Chondrocyte (in vitro differentiated cells): ENCODE measurements at places on chromosomes 4 and X. TPM values are rescaled to one million over a fixed set of nuclear protein-coding genes. Genes with fewer than 3 reads are reported as not detected.

GLOD5 gene
- not detected in 3 replicates for total RNA-seq

GRCh38 chrX:146189371-146189770 is 371.7 kb downstream of the SLITRK2 start:
- DNase-seq: no peak

GRCh38 chrX:53681661-53682060 is 4.9 kb downstream of the HUWE1 start:
- DNase-seq: no peak

TMPRSS11A gene
- not detected in 3 replicates for total RNA-seq

DNA sequence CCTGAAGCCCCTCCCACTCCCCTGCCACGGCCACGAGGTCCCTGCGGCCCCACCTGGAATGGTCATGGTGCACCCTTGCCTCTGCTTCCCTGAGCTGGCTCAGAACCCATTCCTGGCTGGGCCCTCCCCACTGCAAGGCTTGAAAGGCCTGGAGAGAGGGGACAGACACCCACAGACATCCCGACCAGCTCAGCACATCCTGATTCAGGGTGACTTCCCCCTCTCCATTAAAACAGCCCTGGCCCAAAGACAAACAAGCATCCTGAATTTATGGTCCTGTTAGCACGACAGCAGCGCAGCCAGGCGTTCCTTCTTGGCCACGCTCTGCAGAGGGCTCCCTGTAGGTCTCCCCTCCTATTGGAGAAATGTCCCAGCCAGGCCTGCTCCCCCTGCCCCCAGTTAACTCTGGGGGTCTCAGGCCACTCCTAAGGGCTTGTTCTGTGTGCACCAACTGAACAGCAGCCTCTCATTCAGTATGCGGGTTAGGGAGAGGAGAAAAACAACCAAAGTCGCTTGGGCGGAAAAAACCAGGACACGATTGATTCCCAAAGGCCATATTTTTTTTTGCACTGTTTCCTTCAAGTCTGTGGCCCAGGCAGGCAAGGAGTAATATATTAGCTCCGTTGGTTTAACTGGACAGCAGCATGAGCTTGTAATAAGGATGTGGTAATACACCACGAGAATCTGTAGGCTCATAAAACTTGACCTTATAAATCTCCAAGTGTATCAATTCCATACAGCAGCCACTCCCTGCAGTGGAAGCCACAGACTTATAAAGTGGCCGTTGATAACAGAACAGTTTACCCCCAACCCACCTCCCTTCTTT is 106.7 kb upstream of the MSX1 start:
- no peak for DNase-seq

DNA sequence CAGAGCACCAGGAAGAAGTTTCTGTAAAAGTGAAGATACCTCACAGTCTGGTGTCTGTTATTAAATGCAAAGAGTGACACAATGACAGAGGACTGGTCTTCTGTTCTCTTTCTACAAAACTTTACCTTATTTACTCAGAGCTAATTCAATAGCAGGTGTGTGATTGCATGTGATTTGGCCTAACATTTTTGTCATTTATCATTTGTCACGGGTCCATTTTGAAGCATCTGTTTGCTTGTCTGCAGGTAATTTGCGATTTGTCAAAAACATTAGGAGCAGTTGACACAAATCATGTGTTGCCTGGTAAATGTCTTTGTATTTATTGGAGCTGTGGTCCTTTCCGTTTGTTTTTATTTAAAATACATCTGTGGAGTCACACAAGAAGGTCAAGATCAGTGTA is 1232.4 kb downstream of the STIM2 start:
- DNase-seq: no peak

DNA sequence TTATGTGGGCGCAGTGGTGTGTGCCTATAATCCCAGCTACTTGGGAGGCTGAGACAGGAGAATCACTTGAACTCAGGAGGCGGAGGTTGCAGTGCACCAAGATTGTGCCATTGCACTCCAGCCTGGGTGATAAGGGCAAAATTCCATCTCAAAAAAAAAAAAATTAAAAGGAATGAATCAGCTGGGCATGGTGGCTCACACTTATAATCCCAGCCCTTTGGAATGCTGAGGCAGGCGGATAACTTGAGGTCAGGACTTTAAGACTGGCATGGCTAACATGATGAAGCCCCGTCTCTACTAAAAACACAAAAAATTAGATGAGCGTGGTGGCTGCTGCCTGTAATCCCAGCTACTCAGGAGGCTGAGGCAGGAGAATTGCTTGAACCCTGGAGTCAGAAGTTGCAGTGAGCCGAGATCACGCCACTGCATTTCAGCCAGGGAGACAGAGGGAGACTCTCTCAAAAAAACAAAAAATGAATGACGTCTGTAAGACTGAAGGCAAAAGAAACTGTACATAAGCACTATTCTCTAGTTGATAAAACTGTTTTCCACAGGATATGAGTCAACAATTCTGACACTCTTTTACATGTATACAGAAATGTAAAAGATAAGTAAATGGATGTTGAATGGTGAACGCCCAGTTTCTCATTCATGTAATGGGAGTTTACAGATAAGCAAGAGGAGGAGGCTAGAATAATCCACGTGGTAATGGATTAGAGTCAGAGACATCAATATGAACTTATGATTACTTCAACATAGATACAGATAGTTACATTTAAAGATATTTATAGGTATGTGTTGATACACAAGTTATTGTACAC is 22.2 kb downstream of the CENPC start:
- no peak for DNase-seq

ZDHHC9 gene
- total RNA-seq: 41.4 to 46.0 TPM (median 45.4 TPM) in 3 replicates

CAPN6 gene
- total RNA-seq: 0.13 to 0.29 TPM (median 0.17 TPM) in 3 replicates

MRPL1 gene
- 21.9 to 26.1 TPM (median 22.5 TPM) in 3 replicates for total RNA-seq

GRCh38 chr4:156805696-156806095 is 165.9 kb downstream of the PDGFC start:
- no peak for DNase-seq

DNA sequence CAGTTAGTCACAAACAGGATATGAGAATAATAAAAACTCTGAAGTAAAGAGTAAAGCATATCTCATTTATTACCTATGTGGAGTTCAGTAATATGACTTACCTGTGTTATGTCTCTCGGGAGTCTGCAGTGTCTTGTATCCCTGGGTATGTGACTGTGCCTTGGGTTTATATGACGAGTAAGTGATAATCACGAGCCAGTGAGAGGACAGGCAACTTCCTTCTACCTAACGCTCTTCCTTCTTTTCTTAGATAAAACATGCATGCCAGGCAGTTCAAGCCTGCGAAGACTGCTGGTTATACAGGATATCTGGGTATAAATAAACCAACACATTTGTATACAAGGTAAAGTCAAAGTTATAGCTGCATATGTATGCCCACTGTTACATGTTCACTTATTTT is at the start of gene HPGDS:
HPGDS (minus strand) TSS at position 143 of the 400 bp plus-strand sequence. CDS start 8,207 bp downstream, outside the sequence.
- DNase-seq: no peak

SLC10A4 gene
- 0.18 TPM in 1 of 3 replicates, not detected in the others for total RNA-seq

IL15 gene
- 0.90 to 4.2 TPM (median 1.3 TPM) in 3 replicates for total RNA-seq

- DNase-seq: no peak
Measured at GRCh38 chr4:127251423-127251822, 381.3 kb upstream of the INTU start.

GRCh38 chr4:11702886-11703557 is 274.3 kb upstream of the HS3ST1 start:
- DNase-seq: no peak

F8 gene
- total RNA-seq: 3.5 to 5.1 TPM (median 3.6 TPM) in 3 replicates

DNA sequence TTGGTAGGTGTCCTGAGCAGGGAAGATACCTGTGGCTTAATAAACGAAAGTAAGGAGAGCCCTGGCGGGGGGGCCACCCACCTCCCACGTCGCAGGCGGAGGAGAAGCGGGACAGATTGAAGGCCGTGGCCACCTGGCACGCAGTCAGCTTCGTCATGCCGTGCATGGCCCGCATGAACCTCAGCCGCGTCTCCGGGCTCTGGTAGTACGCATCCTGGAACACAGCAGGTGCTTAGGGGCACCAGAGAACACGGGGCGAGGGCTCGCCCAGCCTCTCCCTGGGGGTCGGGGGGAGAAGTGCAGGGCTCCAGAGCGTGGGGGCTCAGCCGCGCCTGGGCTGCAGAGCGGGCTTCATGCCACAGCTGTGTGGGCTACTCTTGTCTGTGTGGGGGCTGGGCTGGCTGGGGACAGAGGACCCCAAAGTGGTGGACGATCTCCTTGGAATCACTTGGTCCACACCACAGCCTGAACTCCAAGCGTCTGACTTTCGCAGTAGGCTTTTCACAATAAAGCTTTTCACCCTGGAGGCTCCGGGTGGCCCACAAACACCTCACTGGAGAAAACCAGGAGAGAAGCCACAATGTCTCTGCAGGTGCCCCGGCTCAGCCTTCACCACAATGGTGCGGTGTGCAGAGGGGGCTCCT is 27.1 kb upstream of the SLC25A6 start:
- DNase-seq: peak; percentile 93
